ENCODE measurements at places on chromosomes 3 and 15. TPM values are rescaled to one million over a fixed set of nuclear protein-coding genes. Genes with fewer than 3 reads are reported as not detected.

- H3K4me3 ChIP-seq: no peak overlapping the region
- H3K36me3 ChIP-seq: no peaks in the 10 kb centered on the region
- H3K4me1 ChIP-seq: no peaks in the 10 kb centered on the region
- no peak for DNase-seq
- no peaks in the 10 kb centered on the region for H3K27me3 ChIP-seq
- no peak overlapping the region for H3K27ac ChIP-seq
Observed at GRCh38 chr3:84943379-84943778, 15.4 kb upstream of the CADM2 start.

The CCK gene
- 3.1 TPM for total RNA-seq

- H3K4me3 ChIP-seq: no peak overlapping the region
- no peak overlapping the region for H3K27ac ChIP-seq
- no peaks in the 10 kb centered on the region for H3K4me1 ChIP-seq
- DNase-seq: no peak
Observed at GRCh38 chr15:88046576-88047129, 209.9 kb downstream of the NTRK3 start.

GRCh38 chr3:43872301-43872700, 181.6 kb downstream of the ABHD5 start:
- no peak overlapping the region for H3K27ac ChIP-seq
- no peaks in the 10 kb centered on the region for H3K4me1 ChIP-seq
- H3K36me3 ChIP-seq: no peaks in the 10 kb centered on the region
- no peak for DNase-seq
- H3K4me3 ChIP-seq: no peak overlapping the region
- peaks cover 8% of the 10 kb centered on the region for H3K27me3 ChIP-seq

- no peak overlapping the region for H3K27ac ChIP-seq
- H3K4me1 ChIP-seq: peaks cover 5% of the 10 kb centered on the region
- H3K36me3 ChIP-seq: no peaks in the 10 kb centered on the region
- no peak overlapping the region for H3K4me3 ChIP-seq
- DNase-seq: no peak
Observed at GRCh38 chr3:152030320-152030719, 156.9 kb downstream of the SUCNR1 start.

DNA sequence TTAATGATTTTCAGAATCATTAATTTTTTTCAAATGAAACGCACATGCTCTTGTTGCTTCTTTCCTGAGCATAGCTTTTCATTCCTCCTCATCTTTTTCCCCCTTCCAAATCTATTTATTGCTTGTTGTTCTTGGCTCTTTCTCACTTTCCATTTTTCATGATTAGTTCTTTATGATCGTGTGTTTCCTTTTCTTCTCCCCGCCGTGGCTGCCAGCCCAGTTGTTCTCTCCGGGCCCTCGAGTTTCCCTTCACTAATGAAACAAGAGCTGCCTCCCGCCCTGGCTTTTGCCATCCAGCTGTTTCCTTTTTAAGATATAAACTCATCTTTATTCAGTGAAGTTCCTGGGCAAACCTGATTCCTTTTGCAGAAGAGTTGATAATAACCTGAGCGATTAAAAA, 170.2 kb upstream of the NR2F2 start:
- no peak overlapping the region for H3K4me3 ChIP-seq
- peaks cover 3% of the 10 kb centered on the region for H3K4me1 ChIP-seq
- peak overlapping the region; percentile 39 for H3K27ac ChIP-seq
- DNase-seq: no peak

DNA sequence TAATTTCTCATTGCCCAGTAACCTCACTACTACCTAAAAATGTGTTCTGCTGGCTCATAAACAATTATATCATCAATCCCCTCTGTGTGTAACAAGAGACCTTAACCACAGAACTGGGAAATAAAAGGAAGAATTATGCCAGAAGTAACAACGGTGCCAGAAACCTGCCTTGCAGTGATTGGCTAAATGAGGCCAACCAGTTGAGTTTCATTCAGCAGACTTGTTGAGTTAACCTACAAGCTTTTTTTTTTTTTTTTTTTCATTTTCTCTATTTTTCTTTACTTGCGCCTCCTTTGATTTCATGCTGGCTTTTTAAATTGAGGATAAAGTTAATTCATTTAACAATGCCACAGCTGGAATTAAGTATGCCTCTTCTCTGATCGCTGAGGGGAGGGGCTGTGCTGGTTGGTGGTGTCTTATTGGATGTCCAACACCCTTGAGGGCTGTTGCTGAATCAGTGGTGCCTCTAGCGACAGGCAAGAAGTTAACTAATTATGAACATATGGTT, 30.0 kb upstream of the GMNC start:
- H3K27ac ChIP-seq: no peak overlapping the region
- DNase-seq: no peak
- H3K4me3 ChIP-seq: no peak overlapping the region
- no peaks in the 10 kb centered on the region for H3K36me3 ChIP-seq
- no peaks in the 10 kb centered on the region for H3K27me3 ChIP-seq

Data from esophagus squamous epithelium (tissue), 5 donors.